ENCODE measurements at places on chromosomes 12 and 14.

GRCh38 chr12:89829434-89829975 is 120.9 kb upstream of the ATP2B1 start:
- no peak for DNase-seq

GRCh38 chr12:119222222-119222951 is 43.7 kb downstream of the HSPB8 start:
- no peak for DNase-seq

- no peak for DNase-seq
These were observed at the start of gene PTPRO for GRCh38 chr12:15322164-15323061. Gene PTPRO, plus strand, starts transcription at chr12:15322508.

DNA sequence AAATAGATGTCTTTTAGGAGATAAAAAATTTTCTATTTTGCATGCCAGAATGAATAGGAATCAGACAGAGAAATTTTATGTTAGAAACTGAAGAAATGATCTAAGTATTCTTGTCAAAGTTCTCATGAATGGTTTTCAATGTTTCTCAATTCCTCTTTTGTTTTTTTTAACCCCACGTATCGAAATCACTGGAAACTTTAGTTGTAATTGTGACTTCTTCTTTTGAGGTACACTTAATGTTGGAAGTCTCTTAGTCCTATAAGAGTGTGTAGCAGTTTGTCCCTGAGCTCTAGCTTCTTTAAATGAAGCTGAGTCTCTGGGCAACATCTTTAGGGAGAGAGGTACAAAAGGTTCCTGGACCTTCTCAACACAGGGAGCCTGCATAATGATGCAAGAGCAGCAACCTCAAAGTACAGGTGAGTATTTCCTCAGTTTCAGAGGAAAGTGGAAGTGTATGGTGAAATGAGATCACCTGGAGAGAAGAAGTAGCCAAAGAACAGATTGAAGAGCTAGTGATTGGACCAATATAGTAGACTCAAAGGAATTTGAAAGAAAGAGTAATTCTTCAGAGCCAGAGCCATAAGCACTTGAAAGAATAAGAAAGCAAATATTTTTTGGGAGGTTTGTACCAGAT is at the start of gene CLEC6A:
Gene CLEC6A, plus strand, starts transcription at position 236 of the 634 bp plus-strand sequence. Its CDS starts 150 bp downstream, at position 386.
- no peak for DNase-seq

DNA sequence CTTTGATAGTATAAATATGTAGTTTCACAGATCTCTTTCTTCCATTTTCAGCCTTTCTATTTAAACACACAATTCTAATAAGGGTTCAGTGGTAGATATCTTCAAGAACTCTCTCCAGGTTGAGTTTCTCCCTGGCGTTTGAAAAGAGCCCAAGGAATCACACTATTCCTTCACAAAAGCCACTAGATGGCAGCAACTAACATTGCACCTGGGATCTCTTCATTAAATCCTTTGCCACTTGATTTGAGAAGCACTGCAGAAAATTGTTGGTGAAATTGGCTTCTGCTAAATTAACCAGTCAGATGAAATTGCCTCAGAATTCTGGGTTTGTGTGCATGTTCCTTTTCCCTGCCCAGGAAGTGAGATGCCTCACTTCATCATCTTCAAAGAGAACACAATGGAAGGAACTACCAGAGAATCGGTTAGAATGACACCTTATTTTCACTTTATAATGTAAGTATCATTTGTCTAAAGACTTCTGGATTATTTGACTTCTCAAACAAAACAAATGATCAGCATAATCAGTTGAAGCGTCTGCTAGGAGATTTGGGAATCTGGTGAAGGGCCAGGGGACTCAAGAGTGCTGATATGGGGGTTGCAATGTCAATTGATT is 6.8 kb downstream of the CCDC198 start:
- no peak for DNase-seq

GRCh38 chr12:76311796-76312195 is 36.4 kb downstream of the BBS10 start:
- DNase-seq = no peak

- no peak for DNase-seq
These were observed 43.6 kb upstream of the NAA30 start for GRCh38 chr14:57346741-57347140.

DNA sequence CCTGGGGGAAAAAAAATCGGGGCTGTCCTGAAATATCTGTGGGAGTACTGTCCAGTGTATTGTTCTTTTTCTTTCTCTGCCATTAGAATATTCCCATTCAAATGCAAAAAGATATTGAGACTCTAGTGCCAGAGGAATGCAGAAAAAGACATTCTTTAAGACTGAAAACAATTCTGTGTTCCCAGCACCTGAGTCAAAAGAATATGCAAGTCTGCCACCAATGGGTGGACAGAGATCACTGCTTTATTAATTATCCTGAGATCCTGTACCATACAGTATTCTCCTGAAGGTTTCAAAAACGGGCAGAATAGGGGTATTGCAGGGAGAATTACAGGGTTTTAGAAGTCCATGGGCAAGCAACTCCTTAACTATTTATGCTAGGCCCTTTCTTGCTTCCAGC is 361.8 kb downstream of the C12orf50 start:
- no peak for DNase-seq
